ENCODE measurements at places on chromosomes 6 and 20. TPM values are rescaled to one million over a fixed set of nuclear protein-coding genes. Genes with fewer than 3 reads are reported as not detected.
A peak's percentile ranks its signal among the peaks of the same experiment; 100 is the strongest.

DNA sequence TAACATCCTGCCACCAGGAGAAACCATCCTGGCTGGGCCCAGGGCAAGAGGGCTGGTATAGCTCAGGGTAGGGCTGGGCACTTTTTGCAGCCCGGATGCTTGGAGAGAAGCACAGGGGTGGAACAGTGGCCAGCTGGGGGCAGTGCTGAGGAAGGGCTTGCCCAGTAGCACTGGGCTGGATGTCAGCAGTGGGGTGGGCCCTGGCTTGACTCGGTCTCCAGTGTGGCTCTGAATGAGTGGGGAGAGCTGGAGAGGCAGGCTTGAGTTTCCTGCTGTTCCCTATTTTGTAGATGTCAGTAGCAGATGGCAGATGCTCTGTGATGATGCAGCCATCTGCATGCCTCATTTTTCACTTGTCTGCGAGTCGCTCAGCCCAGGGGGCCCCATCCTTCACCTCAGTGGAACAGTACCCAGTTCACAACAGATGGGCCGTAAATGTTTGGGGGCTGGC is 56.3 kb upstream of the TULP1 start:
- peak; percentile 16 for DNase-seq

The TSHZ2 gene
- total RNA-seq, result 4.1 TPM

DNA sequence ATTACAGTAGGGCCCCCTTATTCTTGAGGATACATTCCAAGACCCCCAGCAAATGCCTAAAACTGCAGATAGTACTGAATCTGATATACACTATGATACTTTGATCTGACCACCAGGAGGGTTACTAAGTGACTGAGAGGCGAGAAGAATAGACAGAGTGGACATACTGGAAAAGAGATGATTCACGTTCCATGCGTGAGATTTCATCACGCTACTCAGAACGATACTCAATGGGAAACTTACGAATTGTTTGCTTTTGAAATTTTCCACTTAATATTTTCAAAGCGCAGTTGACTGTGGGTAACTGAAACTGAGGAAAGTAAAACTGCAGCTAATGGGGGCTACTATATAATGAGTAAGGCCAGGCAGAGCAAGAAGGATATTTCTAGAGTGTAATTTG is 60.8 kb downstream of the STX11 start:
- DNase-seq, result no peak

DNA sequence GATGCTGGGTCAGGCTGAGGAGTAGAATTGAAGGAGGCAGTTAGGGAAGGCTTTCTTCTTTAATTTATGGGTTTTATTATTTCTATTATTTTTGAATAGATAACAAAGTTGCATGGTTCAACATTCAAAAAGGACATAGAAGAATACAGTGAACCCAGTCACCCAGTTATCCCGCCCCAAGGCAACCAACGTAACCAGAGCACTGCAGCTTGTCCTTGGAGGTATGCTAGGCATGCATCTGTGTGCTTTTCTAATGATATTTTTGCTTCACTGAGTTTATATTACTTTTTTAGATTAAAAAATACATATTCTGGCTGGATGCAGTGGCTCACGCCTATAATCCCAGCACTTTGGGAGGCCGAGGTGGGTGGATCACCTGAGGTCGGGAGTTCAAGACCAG is 47.4 kb upstream of the DSN1 start:
- no peak for DNase-seq

The DEFB124 gene
- not detected for total RNA-seq

The MRPS26 gene
- 77.7 TPM for total RNA-seq

- no peak for DNase-seq
Observed at GRCh38 chr20:63243604-63244247, 8.0 kb downstream of the BIRC7 start.

DNA sequence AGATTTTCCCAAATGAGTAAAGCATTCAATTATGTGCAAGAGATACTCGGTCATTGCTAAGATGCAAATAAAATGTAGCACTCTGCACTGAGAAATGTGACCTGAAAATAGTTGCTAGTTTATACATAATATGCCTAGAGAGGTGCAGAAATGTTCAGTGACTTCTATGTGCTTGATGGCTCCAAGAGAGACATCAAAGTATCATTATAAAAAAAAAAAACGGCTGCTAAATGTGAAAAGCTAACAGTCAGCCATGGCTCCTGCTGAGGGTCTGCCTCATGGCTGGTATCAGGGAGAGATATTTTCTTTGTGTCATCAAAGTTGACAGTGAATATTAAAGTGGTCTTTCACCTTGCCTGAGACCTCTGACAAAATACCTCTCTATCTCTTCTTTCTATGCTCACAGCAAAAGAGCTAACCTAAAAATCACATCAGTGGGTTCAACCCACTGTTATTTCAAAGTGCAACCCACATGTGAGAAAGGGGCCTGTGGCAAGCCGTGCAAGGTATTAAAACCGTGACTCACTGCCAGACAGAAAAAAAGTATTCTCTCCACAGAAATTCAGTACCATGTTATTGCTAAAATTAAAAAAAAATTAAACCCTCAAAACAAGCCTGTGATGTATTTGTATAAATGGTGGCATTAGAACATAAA is 259.0 kb downstream of the HIVEP2 start:
- DNase-seq, result no peak

DNA sequence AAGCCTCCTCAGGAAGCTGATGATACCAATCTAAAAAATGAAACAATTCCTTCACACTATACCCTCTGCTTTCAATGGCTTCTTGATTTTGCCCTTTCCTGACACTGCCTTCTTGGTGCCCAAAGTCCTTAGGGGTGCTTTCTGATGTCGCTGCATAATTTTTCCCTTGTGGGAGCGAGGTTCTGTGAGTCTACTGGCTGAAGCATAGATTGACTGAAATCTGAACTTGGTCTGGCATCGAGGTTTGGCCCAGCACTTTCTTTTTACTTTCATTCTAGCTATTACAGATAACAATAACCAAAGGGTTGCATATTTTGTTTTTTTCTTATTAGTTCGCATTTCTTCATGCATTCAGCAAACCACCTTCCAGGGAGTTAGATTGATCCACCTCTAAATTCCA is 65.8 kb downstream of the E2F3 start:
- no peak for DNase-seq
